CD4-positive, CD25-positive, alpha-beta regulatory T cell (primary cell): ENCODE measurements at places on chromosomes 12 and 14. TPM values are rescaled to one million over a fixed set of nuclear protein-coding genes. Genes with fewer than 3 reads are reported as not detected.

DNA sequence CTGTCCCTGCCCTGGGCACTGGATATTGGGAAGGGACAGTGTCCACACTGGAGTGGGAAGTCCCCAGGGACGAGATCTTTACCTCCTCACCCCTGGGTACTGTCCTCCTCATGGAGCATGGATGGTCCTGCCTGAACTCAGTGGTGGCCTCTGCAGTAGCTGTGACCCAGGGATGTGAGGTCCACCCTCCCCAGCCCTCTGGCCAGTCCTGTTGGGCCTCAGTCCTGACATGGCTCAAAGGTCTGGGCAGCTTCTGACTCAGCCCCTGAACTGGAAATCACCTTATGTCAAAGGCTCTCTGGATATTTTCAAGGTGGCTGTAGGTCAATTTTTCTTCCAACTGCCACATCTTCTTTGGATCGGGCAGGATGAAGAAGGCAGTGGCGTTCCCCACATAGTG lies 24.4 kb downstream of the SERPINA1 start:
- H3K4me3 ChIP-seq: no peak overlapping the region
- H3K27ac ChIP-seq: no peak overlapping the region
- no peaks in the 10 kb centered on the region for H3K36me3 ChIP-seq
- no peaks in the 10 kb centered on the region for H3K27me3 ChIP-seq
- no peak for DNase-seq

Gene CCDC38
- not detected for polyA plus RNA-seq

Gene ZBTB42
- polyA plus RNA-seq: 2.1 TPM

Gene TMPRSS12
- not detected for polyA plus RNA-seq

Gene SERPINA5
- polyA plus RNA-seq: not detected

Gene MAGOHB
- polyA plus RNA-seq: 53.8 TPM
